CD4-positive, alpha-beta memory T cell (primary cell): ENCODE measurements at places on chromosomes 5 and 9.

GRCh38 chr9:70525519-70525918 is 111.1 kb upstream of the KLF9 start:
- no peak for DNase-seq

- no peak for DNase-seq
Observed at GRCh38 chr5:133595465-133595864, 16.9 kb downstream of the FSTL4 start.

DNA sequence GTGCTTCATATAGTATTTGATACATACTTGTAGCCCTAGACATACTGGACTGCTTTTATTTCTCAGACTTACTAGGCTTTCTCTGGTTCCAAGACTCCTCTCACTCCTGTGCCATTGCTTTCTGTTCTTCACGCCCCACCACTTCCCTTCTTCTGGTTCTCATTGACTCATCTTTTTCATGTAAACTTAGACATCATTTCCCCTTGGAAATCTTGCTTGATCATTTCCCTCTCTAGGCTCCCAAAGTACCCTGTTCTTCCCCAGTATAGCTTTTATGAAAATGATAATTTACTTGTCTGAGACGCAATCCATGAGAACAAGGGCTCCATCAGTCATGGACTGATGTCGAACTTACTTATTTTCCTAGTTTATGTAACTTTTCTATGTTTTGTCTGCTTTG is 83.5 kb downstream of the TLR4 start:
- DNase-seq: no peak

- no peak for DNase-seq
Observed at GRCh38 chr5:78377718-78378105, 17.3 kb downstream of the SCAMP1 start.

- DNase-seq: no peak
Observed at GRCh38 chr5:97968346-97968745, 785.3 kb upstream of the RIOK2 start.

DNA sequence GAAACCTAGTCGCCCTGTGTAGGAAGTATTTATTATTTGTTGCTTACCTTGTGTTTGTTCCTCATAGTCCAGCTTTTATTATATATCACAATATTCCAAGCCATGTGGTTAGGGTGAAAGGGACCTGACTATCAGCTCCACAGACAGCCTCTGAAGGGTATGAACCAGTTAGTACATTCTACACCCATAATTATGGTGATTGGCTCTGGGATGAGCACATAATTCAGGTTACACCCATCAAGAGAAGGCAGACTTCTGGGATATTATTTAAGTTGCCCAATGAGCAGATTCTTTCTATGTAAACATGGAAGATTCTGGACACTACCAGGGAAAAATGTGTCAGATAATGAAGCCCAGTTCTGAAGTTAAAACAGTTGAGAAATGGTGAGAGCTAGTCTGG is 168.0 kb downstream of the KIF4B start:
- no peak for DNase-seq

- no peak for DNase-seq
Observed at GRCh38 chr5:112691758-112692157, 45.9 kb upstream of the APC start.
